ENCODE measurements at places on chromosomes 1 and 21.

DNA sequence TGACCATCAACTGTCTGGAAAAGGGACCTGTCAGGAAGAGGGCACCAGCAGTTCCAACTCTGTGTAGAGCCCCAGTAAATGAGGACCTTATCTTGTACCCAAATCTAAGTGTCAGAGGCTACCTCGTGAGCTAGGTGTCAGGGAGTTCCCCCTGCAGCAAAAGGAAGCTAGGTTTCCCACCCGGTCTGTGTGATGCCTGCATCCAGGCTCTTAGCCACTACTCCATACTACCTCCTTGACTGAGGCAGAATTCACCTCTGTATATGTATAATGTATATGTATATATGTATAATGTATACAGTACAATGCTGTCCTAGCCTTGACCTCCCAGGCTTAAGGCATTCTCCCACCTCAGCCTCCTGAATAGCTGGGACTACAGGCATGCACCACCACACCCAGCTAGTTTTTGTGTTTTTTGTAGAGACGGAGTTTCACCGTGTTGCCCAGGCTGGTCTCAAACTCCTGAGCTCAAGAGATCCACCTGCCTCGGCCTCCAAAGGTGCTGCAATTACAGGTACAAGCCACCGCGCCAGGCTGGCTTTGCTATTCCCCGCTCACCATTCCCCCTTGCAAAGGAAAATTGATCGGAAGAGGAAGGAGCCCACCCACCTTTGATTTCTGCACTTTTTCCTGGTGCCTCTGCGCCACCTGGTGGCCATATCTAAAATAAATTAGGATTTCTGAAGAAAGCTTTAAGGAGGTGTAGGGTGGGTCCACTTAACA, 15.7 kb upstream of the LUZP1 start:
- DNase-seq = peak; percentile 60

- no peak for DNase-seq
Observed at GRCh38 chr1:76160225-76160624, 85.7 kb downstream of the ST6GALNAC3 start.

DNA sequence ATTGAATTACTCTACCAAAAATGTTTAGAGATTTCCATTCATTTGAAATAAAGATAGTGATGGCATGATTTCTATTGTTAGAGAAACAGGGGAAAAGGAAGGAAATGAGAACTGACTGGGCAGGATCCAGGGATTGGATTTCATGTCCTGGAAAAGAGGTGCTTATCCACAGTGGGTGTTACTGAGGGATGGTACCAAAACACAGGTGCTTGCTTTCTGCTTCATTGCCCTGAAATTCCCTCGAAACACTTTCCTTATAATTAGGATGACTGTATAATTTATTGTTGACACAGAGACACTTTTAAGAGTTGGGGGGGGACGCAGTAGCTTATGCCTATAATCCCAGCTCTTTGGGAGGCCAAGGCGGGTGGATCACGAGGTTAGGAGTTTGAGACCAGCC, 185.0 kb upstream of the KCNK2 start:
- DNase-seq = no peak

GRCh38 chr1:170296211-170296610, 150.5 kb downstream of the NTMT2 start:
- no peak for DNase-seq

DNA sequence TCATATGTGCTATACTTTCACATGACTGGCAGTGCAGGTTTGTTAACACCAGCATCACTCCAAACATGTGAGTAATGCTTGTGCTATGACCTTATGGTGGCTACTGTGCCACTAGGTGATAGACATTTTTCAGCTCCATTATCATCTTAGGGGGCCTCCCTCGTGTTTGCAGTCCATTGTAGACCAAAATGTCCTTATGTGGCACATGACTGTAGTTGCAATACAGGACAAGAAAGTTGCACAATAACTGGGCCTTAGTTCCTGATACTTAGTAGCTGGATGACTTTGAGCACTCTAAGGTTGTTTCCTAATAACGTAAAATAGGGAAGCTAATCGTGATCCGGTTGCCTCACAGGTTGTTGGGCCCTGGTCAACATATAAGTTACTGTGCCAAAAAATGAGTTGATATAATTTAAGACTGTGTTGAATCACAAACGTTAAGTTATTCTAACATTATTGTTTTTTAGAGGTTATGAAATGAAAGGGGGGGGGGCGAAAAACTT, 511 bp upstream of the SNX27 start:
- peak; percentile 82 for DNase-seq

DNA sequence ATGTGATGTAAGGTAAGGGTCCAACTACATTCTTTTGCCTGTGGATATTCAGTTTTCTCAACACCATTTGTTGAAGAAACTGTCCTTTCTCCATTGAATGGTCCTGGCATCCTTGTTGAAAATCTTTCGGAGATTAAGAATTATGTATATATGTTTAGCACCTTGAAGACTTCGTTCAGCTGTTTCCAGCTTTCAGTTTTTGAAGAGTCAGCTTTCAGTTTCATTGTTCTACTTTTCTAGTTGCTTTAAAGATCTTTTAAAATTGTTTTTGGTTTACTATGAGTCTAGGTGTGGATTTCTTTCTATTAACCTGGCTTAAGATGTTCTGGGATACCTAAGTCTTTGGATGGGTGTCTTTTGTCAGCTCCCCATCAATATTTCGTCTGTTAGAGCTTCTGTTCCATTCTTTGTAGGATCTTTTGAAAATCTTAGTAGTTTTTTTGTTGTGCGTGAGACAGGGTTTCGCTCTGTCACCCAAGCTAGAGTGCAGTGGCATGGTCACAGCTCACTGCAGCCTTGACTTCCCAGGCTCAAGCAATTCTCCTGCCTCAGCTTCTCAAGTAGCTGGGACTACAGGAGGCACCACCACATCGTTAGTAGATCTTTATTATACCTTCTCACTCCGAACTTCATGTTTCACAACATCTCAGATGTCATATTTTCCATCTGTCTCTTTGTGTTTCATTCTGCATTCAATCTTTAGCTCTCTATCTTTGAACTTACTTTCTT, 353.5 kb upstream of the B3GALT2 start:
- DNase-seq = no peak
